Pons (tissue), 1 donor: ENCODE measurements at places on chromosomes 6 and 20.

GRCh38 chr6:46538800-46539480 is 47.7 kb upstream of the RCAN2 start:
- no peak for DNase-seq

DNA sequence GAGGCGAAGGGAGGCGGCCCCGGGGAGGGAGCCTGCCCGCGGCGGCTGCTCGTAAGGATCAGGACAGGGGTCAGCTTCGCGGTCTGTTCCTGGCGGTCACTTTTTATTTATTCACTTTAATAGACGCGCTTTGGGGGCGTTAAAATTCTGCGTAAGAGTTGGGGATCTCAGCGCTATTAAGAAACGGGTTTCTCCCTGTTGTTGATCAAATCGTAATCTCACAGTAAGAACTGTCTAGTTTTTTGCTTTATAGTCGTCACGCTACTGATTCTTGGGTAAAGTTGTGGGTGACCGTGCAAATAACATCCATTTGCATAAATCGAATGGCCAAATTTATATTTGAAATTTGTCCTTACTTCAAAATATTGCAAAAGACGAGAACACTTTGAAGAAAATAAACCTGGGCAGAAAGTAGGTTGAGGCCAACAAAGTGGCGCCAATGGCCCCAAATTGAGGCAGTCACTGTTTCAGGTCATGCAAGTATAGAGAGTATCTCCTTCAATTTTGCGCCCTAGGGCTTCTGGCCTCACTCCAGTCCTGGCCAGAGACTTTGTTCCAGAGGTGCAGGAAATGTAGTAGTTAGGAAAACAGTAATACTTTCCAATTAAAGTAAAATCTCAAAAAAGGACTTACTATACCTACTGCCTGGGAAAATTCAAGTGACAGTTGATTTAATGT is 963 bp upstream of the RMND1 start:
- DNase-seq = peak; percentile 31

DNA sequence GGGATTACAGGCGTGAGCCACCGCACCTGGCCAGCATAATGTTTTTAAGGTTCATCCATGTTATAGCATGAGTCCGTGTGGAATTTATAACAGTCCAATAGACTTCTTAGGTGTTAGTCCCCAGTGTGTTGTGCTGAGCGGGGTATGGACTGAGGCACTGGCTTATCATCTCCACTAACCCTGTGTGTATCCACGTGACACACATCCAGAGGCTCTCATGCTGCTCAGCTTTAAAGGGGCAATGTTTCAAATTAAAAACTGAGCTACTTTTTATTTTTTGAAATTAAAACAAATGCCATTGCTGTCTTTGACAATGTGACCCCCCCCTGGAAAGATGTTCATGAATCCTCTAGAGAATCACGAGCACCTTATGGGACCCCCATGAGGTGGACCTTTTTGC is 54.3 kb upstream of the TRERF1 start:
- no peak for DNase-seq

DNA sequence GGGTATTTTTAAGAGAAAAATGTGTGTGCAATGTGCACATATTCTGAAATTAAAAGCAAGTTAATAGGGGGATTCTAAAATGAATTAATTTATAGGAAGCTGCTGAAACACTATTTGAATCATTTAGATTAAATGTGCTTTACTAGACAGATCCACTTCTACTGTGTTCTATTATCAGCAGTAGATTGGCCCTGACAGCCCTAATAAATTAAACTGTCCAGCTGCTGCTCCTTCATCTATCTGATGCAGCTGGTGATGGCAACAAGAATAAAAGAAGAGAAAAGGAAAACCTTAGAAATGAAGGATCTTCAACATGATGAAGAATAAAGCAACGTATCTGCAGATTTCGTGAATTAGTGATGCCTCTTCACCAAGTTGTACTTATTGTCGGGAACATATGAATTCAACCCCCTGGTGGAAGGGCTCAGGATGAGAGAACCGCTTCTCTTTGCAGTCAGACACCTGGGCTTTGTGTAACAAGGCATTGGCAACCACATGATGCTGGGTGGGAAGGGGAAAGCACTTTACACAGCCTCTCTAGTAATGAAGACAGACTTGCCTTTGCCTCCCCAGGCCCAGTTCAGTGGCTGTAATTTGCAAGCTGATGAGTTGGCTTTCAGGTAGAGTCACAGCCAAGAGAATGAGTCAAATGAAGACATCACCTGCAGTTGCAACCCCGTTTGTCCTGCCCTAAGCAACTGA is 94.4 kb downstream of the LAMP5 start:
- DNase-seq = no peak

- no peak for DNase-seq
Measured at GRCh38 chr6:163014736-163015135, 287.0 kb downstream of the PACRG start.

- no peak for DNase-seq
Measured at GRCh38 chr6:36627801-36628246, 33.7 kb downstream of the SRSF3 start.

- no peak for DNase-seq
Measured at GRCh38 chr20:50425076-50425475, 85.1 kb upstream of the PTPN1 start.
